ENCODE measurements at places on chromosomes 7 and 10. TPM values are rescaled to one million over a fixed set of nuclear protein-coding genes. Genes with fewer than 3 reads are reported as not detected.

The DPP6 gene
- total RNA-seq, result not detected

The EVX1 gene
- not detected for total RNA-seq

The STEAP1B gene
- not detected for total RNA-seq

The RBM17 gene
- total RNA-seq, result 265 TPM

The TEX36 gene
- total RNA-seq, result not detected

The HERC4 gene
- total RNA-seq, result 53.1 TPM

The ENKUR gene
- total RNA-seq, result not detected

The AKR1D1 gene
- total RNA-seq, result not detected

The CYP3A5 gene
- not detected for total RNA-seq

- peak; percentile 28 for DNase-seq
Observed at GRCh38 chr7:1939434-1940401, 269.6 kb downstream of the ELFN1 start.

- DNase-seq, result no peak
Observed at GRCh38 chr10:96656839-96657238, 63.5 kb downstream of the PIK3AP1 start.

DNA sequence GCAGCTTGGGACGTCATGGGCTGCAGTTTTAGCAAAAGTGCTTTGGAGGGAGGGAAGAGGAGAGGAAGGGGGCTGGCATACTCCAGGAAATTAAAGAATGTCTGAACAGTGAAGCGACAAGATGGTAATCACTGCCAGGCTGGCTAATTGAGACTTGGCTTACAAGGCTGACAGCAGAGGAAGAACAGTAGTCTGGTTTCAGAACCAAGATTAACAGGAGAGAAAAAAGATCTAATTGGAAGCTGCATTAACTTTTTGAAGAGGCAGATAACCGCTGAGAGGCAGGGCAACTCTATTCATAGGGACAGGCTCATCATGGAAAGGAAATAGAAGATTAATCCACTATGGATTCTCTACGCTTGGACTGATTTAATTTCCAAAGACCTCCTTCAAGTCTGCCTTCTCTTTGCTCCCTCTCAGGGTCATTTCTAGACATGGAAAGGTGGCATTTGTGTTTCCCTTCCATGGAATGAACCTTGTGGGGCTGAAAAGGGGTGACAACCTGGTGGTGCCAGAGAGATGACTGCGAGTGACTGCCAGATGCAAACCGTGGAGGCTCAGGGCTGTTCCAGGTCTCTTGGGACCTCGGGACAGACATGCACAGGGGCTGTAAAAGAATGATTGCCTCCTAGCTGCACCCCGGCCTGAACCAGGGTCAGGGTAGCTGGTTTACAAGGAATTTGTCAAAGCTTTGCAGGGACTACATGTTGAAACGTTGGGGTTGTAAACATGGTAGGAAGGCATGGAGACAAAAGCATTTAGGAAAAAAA is 210.2 kb upstream of the NPY start:
- no peak for DNase-seq

GRCh38 chr7:151660141-151660540 is 140.4 kb upstream of the RHEB start:
- no peak for DNase-seq

GRCh38 chr7:95441042-95441823 is 6.4 kb upstream of the PON2 start:
- DNase-seq, result no peak

- no peak for DNase-seq
Observed at GRCh38 chr7:44961844-44962482, 16.9 kb downstream of the MYO1G start.

- DNase-seq, result no peak
Observed at GRCh38 chr7:127251465-127252376, 1.0 kb downstream of the GRM8 start.

- no peak for DNase-seq
Observed at GRCh38 chr7:145082366-145083161, 246.7 kb upstream of the TPK1 start.

- DNase-seq, result no peak
Observed at GRCh38 chr10:71204746-71205145, 7.6 kb upstream of the UNC5B start.

GRCh38 chr7:41878309-41879295 is 175.7 kb upstream of the INHBA start:
- DNase-seq, result no peak

DNA sequence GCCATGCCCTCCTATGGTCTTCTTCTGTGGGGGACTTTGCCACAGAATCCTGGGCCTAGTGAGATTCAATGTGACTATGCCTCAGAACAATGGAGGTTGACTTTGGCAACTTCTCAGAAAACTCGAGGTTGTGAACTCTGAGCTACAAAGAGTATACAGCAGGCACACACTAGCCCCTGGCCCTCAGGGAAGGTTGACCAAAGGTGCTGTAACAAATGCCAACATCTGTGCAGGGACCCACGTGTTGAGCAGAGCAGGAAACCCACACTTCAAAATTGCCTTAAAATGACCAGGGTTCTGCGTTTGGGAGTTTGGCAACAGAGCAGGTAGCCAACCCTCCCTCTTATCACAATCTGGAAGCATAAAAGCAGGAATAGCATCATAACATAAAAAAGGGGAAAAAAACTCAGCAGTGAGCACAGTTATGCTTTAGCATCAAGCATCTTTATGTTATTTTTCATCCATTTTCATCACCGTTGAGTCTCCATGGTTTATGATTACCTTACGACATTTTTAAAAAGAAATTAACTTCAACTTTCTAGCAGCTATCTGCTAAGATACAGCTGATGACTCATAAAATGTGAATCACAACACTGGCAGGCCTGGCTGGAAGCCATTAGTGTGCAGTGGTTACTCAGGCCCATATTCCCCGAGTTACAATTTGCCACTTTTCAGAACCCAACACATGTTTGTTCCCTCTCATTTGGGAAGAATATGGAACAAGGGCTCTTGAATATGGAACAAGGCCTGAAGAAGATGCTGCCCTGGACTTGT is 11.1 kb downstream of the PRLHR start:
- DNase-seq, result no peak

DNA sequence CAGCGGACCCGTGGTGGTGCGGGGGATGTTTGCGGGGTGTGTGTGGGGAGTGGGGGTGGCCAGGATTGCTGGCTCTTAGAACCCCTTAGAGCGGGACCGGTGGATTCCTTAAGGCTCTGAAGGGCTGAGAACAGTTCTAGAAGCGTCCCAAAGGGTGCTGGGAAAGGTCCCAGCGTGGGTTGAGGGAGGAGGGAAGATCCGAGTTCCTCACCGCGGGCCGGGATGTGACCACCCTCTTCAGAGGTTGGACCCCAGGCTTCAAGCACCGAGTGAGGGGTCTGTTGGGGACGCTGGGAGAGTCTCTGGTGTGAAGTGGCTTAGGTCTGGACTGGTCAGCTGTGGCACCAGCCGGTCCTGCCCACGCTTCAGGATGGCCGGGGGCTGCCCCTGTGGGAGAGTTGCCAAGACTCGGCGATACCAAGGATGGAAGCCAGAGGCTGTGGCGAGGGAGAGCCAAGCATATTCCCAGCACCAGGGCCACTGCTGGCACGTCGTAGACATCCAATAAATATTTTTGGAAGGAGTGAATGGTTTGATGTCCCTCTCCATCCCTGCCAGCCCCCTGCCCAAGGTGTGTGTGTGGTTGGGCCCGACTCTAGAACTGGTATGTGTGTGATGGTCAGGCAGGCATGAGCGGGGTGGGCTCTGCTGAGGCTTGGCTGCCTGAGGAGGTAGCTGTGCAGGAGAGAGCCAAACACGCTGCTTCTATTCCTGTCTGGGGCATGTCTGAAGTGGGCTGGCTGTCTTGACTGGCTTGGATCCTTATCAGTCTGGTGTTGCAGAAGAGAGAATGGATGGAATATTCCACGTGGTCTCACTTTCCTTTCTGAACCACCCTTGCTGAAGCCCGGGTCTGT is 19.2 kb downstream of the ZNF775 start:
- no peak for DNase-seq

GRCh38 chr10:121250995-121251764 is 347.1 kb downstream of the FGFR2 start:
- DNase-seq, result no peak

DNA sequence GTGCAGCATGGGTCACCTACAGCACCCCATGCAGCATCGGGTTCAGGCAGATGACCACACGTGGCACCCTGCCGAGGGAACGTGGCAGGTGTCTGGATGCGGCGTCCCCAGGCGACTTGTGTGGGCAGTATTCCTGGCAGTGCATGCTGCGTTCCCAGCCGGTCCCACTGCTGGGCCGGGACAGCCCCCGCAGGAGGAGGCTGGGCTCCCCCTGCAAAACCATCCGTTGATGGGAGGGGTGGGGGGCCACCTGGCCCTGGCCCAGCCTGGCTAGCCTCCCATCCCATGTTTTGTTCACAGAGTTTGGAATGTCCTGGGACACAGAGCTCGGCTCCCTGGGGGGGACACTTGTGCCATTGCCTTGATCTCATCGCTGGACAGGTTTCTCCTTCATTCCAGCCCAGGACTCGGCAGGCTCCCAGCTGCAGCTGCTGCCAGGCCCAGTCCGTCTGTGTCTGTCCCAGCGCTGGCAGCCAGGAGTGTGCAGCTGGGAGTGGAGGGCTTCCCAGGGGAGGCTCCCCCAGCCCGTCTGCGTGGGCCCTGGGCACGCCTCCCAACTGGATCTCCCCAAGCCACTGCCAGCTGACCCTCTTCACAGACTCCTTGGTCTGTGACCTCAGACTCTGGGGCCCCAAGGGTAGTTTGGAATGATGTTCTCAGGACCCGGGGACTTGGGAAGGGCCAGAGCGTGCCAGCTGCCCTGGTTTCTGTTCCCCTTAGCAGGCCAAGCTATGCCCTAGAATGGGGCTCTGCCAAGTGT is 32.6 kb downstream of the TMEM270 start:
- no peak for DNase-seq

DNA sequence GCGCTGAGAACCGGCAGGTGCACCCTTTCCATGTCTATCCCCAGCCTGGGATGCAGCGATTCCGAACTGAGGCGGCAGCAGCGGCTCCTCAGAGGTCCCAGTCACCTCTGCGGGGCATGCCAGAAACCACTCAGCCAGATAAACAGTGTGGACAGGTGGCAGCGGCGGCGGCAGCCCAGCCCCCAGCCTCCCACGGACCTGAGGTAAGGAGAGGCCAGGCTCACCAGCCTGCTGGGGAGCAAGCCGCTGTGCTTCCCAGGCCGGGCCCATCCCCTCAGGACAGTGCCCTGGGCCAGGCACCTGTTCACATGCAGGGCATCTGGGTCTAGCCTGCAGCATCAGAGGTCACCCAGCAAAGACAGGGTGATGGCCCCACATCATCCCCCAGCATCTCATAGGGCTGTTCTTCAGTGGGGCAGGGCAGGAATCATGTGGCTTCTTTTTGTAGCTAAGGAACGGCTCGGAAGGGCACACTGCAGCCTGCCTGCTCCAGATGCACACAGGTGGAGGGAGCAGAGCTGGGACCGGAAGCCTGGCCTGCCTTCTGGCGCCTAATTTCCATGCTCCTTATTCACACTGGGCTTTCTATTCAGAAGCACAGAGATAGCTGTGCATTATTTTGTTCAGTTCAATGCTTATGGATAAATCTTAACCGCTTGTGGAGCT is 18.9 kb downstream of the BAG3 start:
- no peak for DNase-seq

- DNase-seq, result no peak
Observed at GRCh38 chr7:81694711-81695110, 75.1 kb downstream of the HGF start.

- no peak for DNase-seq
Observed at GRCh38 chr10:22339761-22340328, 5.5 kb upstream of the SPAG6 start.

DNA sequence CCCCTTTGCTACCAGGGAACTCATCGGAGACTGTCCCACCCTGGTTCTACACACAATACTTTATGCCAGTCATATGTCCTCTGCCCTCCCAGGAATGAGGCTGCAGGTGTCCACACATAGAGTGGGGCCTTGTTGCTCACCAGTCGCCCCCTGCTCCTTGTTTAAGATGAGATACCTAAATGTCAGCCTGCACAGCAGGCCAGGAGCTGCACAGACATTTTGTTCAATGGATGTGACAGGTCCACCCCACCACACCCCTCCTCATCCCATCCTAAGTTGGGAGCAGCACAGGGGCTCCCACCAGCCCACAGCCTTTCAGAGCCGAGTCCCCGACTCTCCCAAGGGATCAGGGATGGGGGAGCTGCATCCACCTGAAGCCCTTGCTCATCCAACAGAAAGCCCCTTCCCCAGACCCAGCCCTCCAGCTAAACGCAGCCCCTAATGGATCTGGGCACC is 6.2 kb upstream of the GRID1 start:
- DNase-seq, result no peak

DNA sequence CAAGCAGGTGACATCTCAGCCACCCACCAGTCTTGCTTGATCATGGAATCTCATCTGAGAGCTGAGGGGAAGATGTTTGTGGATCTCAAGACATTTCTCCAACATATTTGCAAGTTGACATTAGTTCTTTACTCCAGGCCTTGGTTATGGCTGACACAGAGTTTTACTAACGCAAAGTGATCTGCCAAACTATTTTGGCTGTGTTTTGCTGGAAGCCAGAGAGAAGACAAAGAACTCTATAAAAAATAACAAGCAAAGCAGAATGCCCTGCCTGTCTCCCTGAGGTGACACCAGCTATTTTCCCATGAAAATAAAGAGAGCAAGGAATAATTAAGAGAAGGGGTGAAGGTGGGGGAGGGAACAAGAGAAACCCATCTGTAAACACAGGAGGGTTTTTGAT is 286.4 kb downstream of the WDR11 start:
- no peak for DNase-seq

- DNase-seq, result no peak
Observed at GRCh38 chr10:77220150-77220549, 417.5 kb downstream of the KCNMA1 start.

DNA sequence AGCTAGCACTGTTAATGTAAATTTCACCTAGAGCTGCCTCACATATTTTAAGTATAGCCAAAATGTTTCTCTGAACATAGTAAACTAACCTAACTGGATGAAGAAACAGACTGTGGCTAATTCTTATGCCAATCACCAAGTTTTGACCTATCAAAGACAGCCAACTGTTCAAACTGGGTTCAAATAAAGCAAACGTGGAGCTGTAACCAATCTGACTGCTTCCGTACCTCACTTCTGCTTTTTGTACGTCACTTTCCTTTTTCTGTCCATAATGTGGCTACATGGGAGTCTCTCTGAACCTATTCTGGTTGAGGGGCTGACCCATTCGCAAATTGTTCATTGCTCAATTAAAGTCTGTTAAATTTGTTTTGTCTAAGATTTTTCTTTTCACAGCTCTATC is 66.3 kb upstream of the ETV1 start:
- DNase-seq, result no peak

GRCh38 chr7:98276241-98276761 is 5.2 kb upstream of the BRI3 start:
- no peak for DNase-seq
